RPMI7951 (cell line): ENCODE measurements at places on chromosomes 12 and 14. TPM values are rescaled to one million over a fixed set of nuclear protein-coding genes. Genes with fewer than 3 reads are reported as not detected.

VCPKMT gene
- 9.5 and 10.0 TPM in 2 replicates for total RNA-seq

CLEC4D gene
- not detected in 2 replicates for total RNA-seq

METTL1 gene
- 8.8 and 11.2 TPM in 2 replicates for total RNA-seq

CCDC177 gene
- not detected in 2 replicates for total RNA-seq

KCNK13 gene
- not detected in 2 replicates for total RNA-seq

GDF3 gene
- total RNA-seq: not detected in 2 replicates

RASSF8 gene
- 37.5 and 41.7 TPM in 2 replicates for total RNA-seq
